ENCODE measurements at places on chromosomes 2 and 18.

GRCh38 chr18:53715243-53715853 lies 509.1 kb downstream of the MBD2 start:
- DNase-seq: no peak

GRCh38 chr2:76027761-76028160 lies 317.0 kb upstream of the GCFC2 start:
- DNase-seq: no peak

- DNase-seq: no peak
Observed at GRCh38 chr18:37395138-37395537, 170.5 kb downstream of the CELF4 start.

DNA sequence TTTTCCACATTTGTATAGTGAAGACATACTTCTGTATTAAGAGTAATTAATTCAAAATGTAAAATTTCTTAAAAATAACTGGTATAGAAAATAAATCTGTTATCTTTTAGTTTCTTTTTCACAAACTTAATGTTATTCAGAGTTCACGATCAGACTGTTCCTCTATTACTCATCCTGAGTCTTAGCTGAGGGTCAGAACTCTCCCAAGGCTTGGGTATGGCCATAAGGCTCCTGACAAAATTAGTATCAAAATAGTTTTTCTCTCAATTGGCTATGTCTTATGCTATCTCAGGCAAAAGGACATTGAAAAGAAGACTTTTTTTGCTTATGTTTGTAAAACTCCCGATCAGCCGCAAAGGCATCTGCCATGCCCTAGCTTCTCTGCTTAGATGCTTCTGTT lies 56.1 kb upstream of the NAB1 start:
- no peak for DNase-seq

GRCh38 chr2:199705538-199705937 lies 145.5 kb downstream of the FTCDNL1 start:
- DNase-seq: no peak

DNA sequence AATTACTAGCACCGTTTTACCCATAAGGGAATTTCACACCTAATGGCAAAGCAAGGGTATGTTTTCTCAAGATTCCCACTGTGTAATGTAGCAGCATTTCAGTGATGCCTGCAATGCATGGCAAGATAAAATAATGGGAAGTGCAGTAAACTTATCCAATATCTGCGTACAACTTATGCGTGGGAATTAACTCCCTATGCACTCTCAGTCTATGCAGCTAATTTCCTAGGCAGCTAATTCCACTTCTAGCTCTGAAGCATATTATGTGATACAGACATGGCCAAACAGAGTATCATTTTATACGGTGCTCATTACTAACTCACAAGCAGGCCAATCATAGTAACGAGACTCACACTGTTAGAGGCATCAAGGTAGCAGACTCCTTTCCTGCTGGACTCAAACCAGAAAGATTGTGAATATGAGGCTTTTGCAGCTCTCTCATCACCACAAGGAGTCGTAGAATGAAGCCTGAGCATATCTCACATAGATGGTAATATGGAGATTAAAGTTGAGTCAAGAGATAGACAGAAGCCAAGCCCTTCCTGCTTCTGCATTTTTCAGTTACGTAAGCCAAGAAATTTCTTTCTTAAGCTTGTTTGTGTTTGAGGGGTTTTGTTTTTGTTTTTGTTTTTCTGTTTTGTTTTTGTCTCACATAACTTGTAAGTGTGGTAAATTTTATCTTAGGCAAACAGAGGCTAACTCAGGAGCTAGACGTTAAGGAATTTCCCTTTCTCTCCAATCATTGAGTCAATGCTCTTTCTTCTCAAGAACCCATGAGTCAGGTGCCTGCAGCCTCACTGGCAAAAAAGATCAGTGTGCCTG lies 34.8 kb upstream of the ITGAV start:
- DNase-seq: no peak

- no peak for DNase-seq
Observed at GRCh38 chr18:48412339-48412929, 3.3 kb upstream of the ZBTB7C start.

GRCh38 chr18:75003039-75003438 lies 205.9 kb downstream of the PTGR3 start:
- DNase-seq: no peak

DNA sequence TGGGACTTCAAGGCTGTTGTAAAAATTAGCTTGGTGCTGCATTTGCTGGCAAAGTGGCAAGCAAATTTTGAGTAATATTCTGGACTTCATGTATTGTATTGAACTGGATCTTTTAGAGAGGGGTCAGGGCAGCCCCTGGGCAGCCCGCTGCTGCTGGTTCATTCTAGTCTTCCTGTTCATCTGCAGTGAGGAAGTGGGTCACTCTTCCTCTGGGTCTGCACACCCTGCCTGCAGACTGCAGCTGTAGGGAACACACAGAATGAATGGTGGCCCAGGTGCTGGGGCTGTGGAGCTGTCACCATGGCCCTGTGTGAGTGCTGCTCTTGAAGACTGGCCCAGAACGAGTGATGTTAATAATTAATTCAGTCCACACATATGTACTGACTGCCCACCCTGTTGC lies 9.4 kb downstream of the SH3RF3 start:
- no peak for DNase-seq

DNA sequence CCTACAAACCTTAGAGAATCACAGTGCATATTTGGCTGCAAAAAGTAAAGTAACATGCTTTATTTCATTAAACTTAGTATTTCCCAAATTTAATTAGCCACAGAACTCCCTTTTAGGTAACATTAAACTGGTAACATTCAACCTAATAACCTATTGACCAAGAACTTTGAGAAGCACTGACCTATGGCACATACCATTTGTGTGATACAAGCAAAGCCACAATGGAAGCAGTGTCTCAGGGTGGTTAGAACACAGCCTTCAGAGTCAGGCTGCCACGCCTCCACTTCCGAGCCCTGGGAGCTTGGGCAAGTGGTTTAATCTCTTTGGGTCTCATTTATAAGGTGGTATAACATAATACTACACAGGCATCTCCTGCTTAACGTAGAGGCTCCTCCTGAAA lies 301.4 kb downstream of the PDE11A start:
- no peak for DNase-seq

- no peak for DNase-seq
Observed at GRCh38 chr2:57878866-57879210, 167.8 kb upstream of the VRK2 start.

- DNase-seq: no peak
Observed at GRCh38 chr2:150152230-150152629, 335.2 kb downstream of the RND3 start.

DNA sequence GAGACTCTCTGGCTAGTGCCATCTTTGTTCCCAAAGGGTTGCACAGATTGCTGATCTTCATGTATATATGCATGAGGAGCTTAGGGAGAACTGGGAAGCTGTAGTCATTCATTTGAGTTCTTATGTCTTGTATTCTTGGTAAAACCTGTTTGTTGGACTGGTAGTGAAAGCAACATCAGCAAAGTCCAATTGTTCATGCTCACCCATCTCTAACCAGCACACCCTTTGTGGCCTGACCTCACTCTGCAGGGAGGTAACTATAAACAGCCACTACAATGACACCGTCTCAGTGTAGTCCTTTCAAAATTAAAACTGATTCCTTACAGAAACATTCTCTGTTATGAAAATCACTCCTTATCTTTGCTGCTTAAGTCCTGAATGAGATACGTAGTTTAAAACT lies 13.9 kb upstream of the LMAN1 start:
- DNase-seq: no peak

DNA sequence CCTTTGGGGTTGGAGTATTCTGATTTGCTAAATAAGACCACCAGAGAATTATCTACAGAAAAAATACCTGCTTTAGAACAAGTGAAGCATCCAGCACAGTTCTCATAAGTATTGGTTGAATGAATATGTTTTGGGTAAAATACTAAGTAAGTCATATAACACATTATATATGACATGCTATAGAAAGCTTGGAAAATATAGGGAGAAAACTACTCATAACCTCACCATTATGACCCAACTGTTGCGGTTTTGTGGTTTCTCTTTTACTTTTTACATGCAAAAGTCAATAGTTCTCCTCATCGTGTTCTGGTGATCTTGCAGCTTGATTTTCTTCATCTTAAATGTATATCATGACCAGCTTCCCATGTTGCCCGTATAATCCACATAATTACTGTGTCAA lies 66.2 kb downstream of the DIPK1C start:
- no peak for DNase-seq

- DNase-seq: no peak
Observed at GRCh38 chr18:13447621-13448334, 229.2 kb downstream of the LDLRAD4 start.

- no peak for DNase-seq
Observed at GRCh38 chr2:22282916-22283315, 1102.1 kb upstream of the KLHL29 start.

DNA sequence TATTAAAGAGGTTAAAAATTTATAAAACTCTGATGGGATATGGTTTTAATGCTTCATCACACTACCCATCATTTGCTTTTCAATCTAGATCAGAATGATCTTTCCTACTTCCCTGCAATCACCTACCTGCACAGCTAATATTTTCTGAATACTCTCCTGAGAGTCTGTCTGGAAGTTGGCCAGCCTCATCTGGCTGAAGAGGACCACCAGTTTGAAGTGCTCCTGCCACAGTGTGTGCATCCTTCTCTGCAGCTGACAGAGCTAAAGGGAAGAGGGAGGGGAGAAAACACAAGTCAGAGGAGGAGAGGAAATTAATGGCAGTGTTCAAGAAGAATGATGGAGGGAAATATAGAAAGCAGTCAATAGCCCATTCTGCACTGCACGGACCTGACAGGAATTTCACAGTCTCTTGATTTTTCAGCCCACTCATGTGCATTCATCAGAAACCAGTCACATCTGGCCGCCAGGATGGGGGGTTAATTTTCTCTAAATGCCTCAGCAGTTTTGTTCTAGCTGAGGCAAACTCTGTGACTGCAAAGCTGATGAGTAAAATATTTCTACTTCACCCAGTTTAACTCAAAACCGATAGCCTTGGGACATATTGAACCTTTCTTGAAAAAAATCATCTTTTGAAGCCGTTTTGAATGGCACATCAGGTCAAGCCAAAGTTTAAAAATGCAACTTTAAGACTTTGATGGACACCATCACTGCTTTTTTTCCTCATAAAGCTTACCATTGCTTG lies 201.8 kb upstream of the KLHL14 start:
- DNase-seq: no peak

DNA sequence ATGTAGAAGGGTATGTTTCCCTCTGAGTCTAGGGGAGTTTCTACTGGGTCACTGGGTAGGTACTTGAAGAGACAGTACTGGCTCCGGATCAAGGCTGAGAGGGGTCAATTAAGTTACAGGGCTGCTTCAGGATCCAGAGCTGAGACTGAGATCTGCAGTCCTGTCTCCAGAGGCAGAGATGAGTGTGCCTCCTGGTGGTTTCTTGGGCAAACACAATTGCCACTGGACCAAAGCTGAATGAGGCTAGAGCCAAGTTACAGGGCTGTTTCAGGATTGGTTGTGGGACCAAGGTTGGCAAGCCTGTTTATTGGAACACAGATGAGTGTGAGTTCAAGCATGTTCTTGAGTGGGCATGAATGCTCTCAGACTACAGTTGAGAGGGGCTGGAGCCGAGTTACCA lies 157.9 kb downstream of the ADCYAP1 start:
- no peak for DNase-seq

GRCh38 chr2:19474128-19474527 lies 115.7 kb upstream of the OSR1 start:
- no peak for DNase-seq

GRCh38 chr2:117621326-117621725 lies 193.2 kb upstream of the DDX18 start:
- no peak for DNase-seq

GRCh38 chr2:112947374-112947773 lies 30.4 kb upstream of the IL36G start:
- DNase-seq: no peak

DNA sequence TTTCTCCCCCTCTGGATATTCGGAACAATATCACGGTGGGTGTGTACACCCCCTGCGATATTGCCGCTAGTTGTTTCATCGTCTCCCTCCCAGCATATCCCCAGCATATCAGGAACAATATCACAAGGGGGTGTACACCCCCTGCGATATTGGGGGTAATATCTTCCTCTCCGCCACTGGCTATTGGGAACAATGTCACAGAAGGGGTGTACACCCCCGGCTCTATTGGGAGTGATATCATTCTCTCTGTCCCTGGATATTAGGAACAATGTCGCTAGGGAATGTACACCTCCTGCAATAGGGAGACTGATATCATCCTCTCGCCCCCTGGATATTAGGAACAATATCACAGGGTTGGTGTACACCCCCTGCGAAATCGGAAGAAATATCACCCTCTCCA lies 1932.0 kb downstream of the SUCLG1 start:
- no peak for DNase-seq

DNA sequence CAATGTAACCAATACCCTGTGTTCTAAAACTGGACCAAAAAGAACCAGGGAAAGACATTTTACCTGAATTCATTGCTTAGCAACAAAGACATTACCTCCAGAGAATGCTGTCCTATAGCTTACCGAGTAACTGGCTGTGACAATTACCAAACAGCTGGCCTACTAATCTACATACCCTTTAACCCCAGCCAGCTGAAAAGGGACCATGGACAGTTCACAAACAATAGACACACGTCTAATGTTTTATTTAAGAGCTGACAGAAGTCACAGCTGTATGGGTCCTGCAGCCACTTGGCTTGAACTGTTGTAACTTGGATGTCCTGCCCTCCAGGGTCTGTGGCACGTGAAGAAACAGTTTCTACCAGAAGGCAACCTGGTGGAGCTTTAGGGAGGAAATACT lies 130.1 kb upstream of the EFEMP1 start:
- no peak for DNase-seq

GRCh38 chr2:189580241-189580651 lies 340 bp downstream of the SLC40A1 start:
- DNase-seq: no peak

GRCh38 chr2:118529908-118530599 lies 317.4 kb downstream of the EN1 start:
- DNase-seq: no peak

DNA sequence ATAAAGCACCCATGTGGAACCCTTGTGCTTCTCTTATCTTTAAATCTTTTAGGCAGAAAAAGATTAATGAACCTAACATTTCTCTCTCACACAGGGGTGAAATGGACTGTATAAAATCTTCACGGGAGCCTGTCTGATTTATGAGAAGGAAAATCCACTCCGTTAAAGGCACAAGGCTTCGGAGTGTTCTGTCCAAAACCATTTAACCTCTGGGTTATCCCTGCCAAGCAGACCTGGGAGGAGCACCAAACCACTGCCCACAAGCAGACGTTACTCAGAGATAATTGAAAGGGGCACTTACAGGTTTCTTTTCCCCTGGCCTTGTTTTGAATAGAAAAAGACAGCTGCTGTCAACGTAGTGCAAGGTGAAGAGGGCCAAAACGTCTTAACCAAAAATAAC lies 184.4 kb upstream of the DOK6 start:
- no peak for DNase-seq
